ENCODE measurements at places on chromosomes 1 and 21. TPM values are rescaled to one million over a fixed set of nuclear protein-coding genes. Genes with fewer than 3 reads are reported as not detected.

OPTC gene
- not detected for total RNA-seq

AK2 gene
- 272 TPM for total RNA-seq

FLG2 gene
- not detected for total RNA-seq

LENEP gene
- not detected for total RNA-seq

S1PR1 gene
- 6.8 TPM for total RNA-seq

OR10Z1 gene
- total RNA-seq = not detected

IGSF5 gene
- not detected for total RNA-seq

CELA2A gene
- not detected for total RNA-seq

Measured in renal cortical epithelial cell (primary cell).